Neural progenitor cell (in vitro differentiated cells): ENCODE measurements at places on chromosomes 5 and 9. TPM values are rescaled to one million over a fixed set of nuclear protein-coding genes. Genes with fewer than 3 reads are reported as not detected.

The FABP6 gene
- total RNA-seq: 0.50 and 4.8 TPM in 2 replicates

The DNAJC18 gene
- total RNA-seq: 13.7 and 21.7 TPM in 2 replicates

The SKIC3 gene
- total RNA-seq: 101 and 132 TPM in 2 replicates

The EIF4E1B gene
- total RNA-seq: 0.06 and 0.68 TPM in 2 replicates

The STPG3 gene
- total RNA-seq: not detected in 2 replicates

The PCDHGB3 gene
- total RNA-seq: 0.74 and 0.95 TPM in 2 replicates

The PLPP7 gene
- 5.4 and 11.5 TPM in 2 replicates for total RNA-seq

GRCh38 chr5:98713027-98713426 lies 60.4 kb upstream of the RGMB start:
- H3K4me3 ChIP-seq: no peak overlapping the region
- no peaks in the 10 kb centered on the region for H3K36me3 ChIP-seq
- no peak for DNase-seq
- no peaks in the 10 kb centered on the region for H3K4me1 ChIP-seq
- no peaks in the 10 kb centered on the region for H3K27me3 ChIP-seq

GRCh38 chr9:34506623-34507022 lies 16.2 kb downstream of the ENHO start:
- H3K27ac ChIP-seq: no peak overlapping the region
- H3K27me3 ChIP-seq: no peaks in the 10 kb centered on the region
- no peak overlapping the region for H3K4me3 ChIP-seq
- peaks cover 8% of the 10 kb centered on the region for H3K4me1 ChIP-seq

DNA sequence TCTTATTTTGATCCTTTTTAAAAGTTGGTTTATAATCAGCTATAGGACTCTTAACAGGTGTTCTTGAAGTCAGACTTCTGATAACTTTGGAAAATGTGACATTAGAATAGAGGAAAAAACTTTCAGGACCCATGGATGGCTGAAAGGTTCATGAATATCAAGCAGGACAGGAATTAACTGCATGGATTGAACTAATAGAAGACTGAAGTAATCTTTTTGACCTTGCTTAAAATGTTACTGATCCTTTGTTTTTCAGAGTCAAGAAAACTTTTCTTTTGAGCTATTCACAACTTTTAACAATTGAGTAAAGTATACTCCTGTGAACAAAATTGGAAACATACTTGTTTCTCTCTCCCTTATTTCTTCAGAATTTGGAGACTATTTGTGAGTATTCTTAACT lies 79.2 kb downstream of the PLK2 start:
- no peak overlapping the region for H3K4me3 ChIP-seq
- no peaks in the 10 kb centered on the region for H3K27me3 ChIP-seq
- H3K4me1 ChIP-seq: no peaks in the 10 kb centered on the region
- no peaks in the 10 kb centered on the region for H3K36me3 ChIP-seq
- H3K27ac ChIP-seq: no peak overlapping the region

- no peak overlapping the region for H3K27ac ChIP-seq
- no peak for DNase-seq
- H3K4me3 ChIP-seq: no peak overlapping the region
- no peaks in the 10 kb centered on the region for H3K27me3 ChIP-seq
- no peaks in the 10 kb centered on the region for H3K4me1 ChIP-seq
- peaks cover 9% of the 10 kb centered on the region for H3K36me3 ChIP-seq
Observed at GRCh38 chr5:134603059-134603458, 29.6 kb downstream of the SAR1B start.

GRCh38 chr9:27499451-27499850 lies 24.6 kb upstream of the IFNK start:
- no peak overlapping the region for H3K27ac ChIP-seq
- no peaks in the 10 kb centered on the region for H3K36me3 ChIP-seq
- H3K27me3 ChIP-seq: no peaks in the 10 kb centered on the region

DNA sequence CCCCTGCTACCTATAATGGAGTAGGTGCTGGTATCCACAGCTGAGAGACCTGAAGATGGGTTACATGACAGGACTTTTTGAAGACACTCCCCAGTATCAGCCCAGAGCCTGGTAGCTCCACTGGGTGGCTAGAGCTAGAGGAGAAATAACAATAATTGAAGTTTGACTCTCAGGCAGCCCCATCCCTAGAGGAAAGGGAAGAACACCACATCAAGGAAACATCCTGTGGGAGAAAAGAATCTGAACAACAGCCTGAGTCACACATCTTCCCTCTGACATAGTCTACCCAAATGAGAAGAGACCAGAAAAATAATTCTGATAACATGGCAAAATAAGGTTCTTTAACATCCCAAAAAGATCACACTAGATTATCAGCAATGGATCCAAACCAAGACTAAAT lies 432.1 kb downstream of the CDH18 start:
- no peak overlapping the region for H3K4me3 ChIP-seq
- H3K27me3 ChIP-seq: no peaks in the 10 kb centered on the region
- H3K27ac ChIP-seq: no peak overlapping the region
- H3K36me3 ChIP-seq: no peaks in the 10 kb centered on the region
- no peak for DNase-seq

GRCh38 chr9:106481013-106481609 lies 381.9 kb upstream of the ZNF462 start:
- no peak overlapping the region for H3K4me3 ChIP-seq
- DNase-seq: no peak
- no peaks in the 10 kb centered on the region for H3K27me3 ChIP-seq
- no peaks in the 10 kb centered on the region for H3K36me3 ChIP-seq
- no peak overlapping the region for H3K27ac ChIP-seq
- no peaks in the 10 kb centered on the region for H3K4me1 ChIP-seq

GRCh38 chr9:90770927-90771326 lies 30.7 kb upstream of the SYK start:
- no peak overlapping the region for H3K4me3 ChIP-seq
- no peaks in the 10 kb centered on the region for H3K4me1 ChIP-seq
- no peak overlapping the region for H3K27ac ChIP-seq
- DNase-seq: no peak

DNA sequence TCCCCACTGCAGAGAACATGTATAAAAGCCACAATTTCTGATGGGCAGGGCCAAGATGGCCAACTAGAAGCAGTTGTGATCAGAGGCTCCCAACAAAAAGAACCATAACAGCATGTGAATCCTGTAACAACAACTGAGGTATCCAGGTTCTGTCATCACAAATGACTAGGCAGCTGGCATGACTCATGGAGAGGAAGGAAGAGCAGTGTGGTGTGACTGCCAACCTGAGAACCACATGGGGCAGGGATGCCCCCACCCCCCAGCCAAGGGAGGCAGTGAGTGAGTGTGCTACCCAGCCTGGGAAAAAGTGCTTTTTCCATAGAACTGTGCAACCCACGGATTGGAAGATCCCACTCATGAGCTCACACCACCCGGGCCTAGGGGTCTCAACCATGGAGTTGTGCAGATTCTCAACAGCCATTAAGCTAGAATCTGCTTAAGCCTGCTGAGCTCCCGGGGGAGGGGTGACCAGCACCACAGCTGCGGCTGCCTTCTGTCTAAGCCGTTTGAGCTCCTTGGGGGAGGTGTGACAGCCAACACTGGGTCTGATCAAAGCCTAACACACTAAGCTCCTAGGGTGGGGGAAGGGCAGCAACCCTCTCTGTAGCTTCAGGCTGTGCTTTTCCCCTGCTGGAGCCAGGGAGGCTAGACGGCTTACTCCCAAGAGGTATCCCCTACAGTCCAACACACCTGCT lies 80.1 kb upstream of the DMAC1 start:
- no peaks in the 10 kb centered on the region for H3K27me3 ChIP-seq
- peak; percentile 88 for DNase-seq
- no peaks in the 10 kb centered on the region for H3K36me3 ChIP-seq
- no peak overlapping the region for H3K4me3 ChIP-seq

DNA sequence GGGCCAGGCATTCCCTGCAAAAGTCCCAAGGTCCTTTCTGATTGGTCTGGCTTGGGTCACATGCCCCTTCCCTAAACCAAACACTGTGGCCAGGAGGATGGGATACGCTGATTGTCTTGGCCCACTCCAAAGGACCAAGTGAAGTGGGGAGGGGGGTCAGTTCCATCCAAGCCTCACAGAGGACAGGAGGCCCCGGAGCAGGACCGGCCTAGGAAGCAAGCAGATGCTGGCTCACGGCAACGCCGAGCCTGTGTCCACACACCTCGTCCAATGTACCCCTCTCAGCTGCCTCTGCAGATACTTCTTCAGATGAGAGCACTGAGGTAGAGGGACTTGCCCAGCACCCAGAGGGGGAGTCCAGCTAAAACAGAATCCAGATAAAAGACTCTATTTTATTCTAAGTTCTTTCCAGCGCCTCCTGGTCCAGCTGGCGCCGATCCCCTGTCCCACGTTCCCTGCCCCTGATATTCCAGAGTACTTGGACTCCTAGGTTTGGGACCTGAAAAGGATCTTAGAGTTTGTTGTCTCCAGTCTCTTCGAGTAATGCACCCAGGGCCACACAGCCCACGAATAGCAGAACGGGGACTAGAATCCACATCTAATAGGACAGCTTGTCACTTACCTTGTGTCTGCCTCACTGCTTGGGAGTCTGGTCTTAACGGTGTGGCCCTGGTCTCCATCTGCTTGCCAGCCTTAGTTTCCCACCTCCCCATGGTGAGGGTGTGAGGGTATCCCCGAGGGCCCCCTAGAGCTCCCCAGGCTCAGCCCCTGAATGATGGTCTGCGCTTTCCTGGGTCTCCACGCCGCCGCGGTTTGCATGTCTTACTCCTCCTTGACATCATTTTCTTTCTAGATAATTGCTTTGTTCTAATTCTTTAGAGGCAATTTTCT lies 72.4 kb upstream of the UNC5A start:
- no peak for DNase-seq
- no peak overlapping the region for H3K4me3 ChIP-seq
- no peak overlapping the region for H3K27ac ChIP-seq
- H3K27me3 ChIP-seq: peaks cover 17% of the 10 kb centered on the region
- H3K36me3 ChIP-seq: no peaks in the 10 kb centered on the region

- no peak for DNase-seq
- no peaks in the 10 kb centered on the region for H3K36me3 ChIP-seq
- peaks cover 7% of the 10 kb centered on the region for H3K4me1 ChIP-seq
- H3K27ac ChIP-seq: no peak overlapping the region
- H3K27me3 ChIP-seq: no peaks in the 10 kb centered on the region
- H3K4me3 ChIP-seq: no peak overlapping the region
Observed at GRCh38 chr5:127416906-127417305, 100.5 kb upstream of the PRRC1 start.

DNA sequence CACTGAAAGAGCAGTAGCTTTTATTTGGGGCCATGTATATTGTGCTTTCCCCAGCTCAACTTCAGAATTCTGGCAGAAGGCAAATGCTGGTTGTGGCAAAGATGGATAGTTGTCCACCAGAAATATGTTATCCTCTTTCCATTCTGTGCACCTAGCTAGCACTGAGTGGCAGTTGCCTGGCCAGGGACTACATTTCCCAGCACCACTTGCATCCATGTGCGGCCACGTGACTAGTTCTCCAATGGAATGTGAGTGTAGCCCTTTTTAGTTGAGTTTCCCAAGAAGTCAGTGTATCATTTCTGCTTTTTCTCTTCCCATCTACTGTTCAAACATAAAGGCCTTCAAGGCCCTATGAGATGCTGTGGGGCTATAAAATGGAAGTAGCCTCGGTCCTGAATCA lies 354.0 kb upstream of the CLINT1 start:
- H3K4me1 ChIP-seq: no peaks in the 10 kb centered on the region
- H3K27me3 ChIP-seq: no peaks in the 10 kb centered on the region
- DNase-seq: no peak
- no peak overlapping the region for H3K27ac ChIP-seq
- no peaks in the 10 kb centered on the region for H3K36me3 ChIP-seq

GRCh38 chr5:66757834-66758371 lies 161.7 kb downstream of the MAST4 start:
- DNase-seq: no peak
- no peaks in the 10 kb centered on the region for H3K36me3 ChIP-seq
- H3K4me1 ChIP-seq: peaks cover 6% of the 10 kb centered on the region
- H3K4me3 ChIP-seq: no peak overlapping the region

DNA sequence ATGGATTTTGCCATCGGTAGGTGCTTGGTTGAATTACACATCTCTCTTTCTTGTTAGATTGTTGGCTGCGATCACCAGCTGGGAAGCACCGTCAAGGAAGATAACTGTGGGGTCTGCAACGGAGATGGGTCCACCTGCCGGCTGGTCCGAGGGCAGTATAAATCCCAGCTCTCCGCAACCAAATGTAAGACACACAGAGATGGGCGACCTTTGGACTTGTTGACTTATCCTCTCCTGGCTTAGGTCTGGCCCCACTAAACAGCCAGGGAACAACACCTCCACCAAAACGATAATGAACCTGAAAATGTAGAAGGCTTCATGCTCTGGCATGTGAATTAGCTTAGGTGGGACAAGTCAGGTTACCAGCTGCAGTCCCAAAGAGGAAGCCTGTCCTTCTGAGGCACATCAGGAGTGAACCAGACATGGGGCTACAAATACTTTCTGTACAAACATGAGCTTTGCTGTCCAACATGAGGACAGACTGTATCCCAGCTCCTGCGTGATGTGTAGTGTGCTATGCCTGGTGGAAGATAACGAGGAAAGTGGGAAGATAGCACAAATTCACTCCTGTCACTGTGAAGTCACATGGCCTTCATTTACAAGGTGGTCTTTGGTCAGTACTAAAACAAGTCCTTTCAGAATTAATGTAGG lies 148.4 kb downstream of the ADAMTSL1 start:
- DNase-seq: no peak
- H3K27me3 ChIP-seq: no peaks in the 10 kb centered on the region
- no peak overlapping the region for H3K27ac ChIP-seq
- H3K36me3 ChIP-seq: no peaks in the 10 kb centered on the region

DNA sequence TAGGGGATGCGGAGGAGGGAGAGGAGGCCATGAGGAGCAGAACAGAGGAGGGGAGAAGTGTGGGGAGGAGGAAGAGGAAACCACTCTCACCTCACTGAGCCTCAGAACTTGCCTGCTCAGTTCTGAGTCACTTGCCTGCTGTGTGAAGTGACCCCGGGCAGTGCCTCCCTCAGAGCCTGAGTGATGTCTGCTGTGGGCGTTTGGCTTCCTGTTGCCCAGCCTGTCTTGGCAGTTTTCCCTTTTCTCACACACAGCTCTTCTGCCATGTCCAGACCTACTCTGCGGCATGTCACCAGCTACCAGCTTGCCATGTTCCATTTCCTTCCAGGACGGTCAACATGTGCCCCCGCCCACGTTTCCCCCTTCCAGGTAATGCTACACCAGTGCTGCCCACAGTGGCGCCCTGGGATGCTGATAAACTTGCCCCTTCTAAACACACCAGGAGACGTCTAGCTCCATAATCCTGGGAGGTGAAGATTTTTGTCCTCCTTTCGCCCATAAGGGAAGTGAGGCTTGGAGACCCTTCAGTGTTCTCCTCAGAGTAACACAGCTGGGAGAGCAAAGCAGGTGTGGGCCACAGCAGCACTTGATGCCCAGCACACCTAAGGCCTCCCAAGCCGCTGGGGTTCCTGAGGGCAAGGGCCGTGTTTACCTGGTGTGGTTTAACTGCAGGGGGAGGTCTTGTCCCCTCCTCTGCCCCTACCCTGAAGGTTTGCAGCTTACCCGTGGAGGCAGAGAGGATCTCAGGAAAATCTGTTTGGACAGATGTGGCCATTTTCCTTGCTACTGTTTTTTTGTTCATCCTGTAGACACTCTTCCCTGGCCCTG lies 63.8 kb upstream of the RNF130 start:
- H3K36me3 ChIP-seq: no peaks in the 10 kb centered on the region
- H3K4me1 ChIP-seq: no peaks in the 10 kb centered on the region
- no peak overlapping the region for H3K4me3 ChIP-seq
- no peak for DNase-seq
